ENCODE measurements at places on chromosomes 1 and 21. TPM values are rescaled to one million over a fixed set of nuclear protein-coding genes. Genes with fewer than 3 reads are reported as not detected.

The TNFAIP8L2 gene
- total RNA-seq, result not detected

The CR1 gene
- total RNA-seq, result not detected

- no peak for DNase-seq
Observed at GRCh38 chr1:156229809-156230472, 12.0 kb upstream of the BGLAP start.

GRCh38 chr1:159989581-159989980 is 35.5 kb upstream of the SLAMF9 start:
- no peak for DNase-seq

DNA sequence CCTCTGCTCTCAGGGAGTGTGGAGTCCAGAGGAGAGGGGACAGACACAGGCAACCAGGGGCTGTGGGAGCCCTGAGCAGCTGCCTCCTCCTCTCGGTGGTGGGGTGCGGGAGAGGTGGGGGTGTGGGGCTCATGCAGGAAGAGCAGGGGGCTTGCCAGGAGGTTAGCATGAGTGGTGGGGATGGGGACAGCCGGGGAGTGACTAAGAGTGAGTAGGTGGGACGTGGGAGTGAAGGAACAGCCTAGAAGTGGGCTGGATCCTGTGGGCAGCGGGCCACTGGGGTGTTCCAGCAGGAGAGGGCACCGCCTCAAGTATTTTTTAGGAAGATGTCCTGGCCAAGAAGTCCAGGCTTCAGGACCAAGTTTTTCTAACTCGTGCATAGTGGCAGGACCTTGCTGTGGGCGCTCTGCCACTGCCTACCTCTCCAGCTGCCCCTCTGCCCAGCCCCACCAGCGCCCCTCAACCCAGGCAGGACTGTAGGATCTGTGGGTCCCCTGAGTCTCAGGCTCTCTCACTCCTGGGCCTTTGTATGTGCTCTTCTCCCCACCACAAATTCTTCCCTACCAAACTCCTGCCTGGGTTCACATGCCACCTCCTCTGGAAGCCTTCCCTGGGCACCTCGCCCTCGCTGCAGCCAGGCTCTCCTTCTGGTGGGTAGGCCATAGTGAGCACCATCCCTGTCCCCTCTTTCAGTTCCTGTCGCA is 18.8 kb upstream of the LHX4 start:
- no peak for DNase-seq

The SMCP gene
- total RNA-seq, result not detected

DNA sequence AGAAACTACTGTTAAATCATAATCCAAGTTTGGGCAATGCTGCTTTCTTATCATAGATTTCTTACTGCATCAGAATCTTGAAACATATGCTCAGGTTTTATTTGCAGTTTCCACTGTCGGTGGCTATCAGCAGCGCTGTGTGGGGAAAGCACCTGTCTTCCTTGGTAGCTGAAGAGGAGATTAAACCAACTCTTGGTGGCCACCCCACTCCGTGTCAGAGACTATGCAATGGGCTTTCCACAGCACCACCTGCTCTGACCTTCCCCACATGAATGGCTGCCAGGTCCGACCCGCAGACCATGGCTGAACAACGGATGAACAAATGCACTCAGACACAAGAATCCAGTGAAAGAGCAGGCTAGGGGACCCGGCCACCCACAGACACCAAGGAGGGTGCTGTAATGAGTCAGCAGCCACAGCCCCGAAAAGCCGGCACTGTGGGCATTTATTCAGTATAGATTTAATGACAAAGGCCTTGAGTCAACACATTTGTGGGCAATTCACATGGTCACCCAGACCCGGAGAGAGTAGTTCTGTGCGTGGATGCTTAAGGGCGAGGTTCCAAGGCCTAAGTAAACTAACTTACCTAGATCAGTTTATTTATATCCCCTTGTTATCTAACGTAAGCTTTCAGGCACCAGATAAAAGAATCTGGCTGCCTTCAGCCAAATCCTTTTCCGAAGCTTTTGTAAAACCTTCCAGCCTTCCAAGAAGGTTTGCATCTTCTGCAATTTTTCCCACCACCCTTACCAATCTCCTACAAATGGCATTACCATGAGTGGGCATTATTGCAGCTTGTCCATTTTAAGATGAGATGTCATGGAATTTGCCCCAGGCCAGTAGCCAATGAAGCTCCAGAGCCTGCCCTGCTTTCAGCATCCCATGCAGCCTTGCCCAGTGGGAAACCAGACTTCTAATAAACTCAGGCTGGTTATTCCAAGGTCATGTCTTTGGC is 82.7 kb downstream of the HLCS start:
- no peak for DNase-seq

The CCDC17 gene
- 1.2 TPM for total RNA-seq

- DNase-seq, result no peak
Observed at GRCh38 chr1:18343581-18343980, 137.1 kb upstream of the KLHDC7A start.

The SPATA1 gene
- not detected for total RNA-seq

DNA sequence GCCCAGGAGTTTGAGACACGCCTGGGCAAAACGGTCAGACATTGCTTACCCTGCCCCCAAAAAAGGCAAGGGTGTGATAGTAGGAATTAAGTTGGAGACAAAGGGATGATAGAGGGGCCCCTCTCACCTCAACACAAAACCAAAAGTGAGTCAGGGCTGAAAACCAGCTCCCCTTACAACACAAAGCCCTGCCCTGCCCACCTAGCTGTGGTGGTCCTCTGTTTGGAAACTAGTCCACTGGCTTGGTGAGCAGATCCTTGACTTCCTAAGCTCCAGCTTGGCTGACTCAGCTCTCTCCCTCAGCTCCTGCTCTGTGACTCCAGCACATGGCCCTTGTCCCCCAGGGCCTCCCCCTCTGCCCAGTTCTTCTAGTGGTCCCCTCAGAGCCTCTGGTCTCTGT is 603.8 kb downstream of the PTPRC start:
- DNase-seq, result no peak

The MROH9 gene
- total RNA-seq, result not detected

The CDK11B gene
- total RNA-seq, result 11.3 TPM

DNA sequence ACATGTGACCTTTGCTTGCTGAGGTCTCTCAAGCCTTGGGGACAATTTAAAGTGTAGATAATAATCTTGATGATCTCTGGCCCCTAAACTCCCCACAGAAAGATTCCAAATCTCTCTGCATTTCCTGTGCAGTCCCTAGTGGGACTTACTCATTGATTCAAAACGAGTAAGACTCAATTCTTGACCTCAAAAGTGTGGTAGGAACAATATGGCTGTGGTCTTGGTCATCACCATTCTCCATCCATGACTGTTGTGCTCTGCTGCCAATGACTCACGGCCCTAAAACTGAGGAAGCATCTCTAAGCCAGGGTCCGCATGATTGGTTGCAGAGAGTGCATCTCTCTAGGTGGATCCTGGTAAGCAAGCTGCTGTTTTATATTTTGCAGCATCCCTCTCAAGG is 268.0 kb downstream of the PTGER3 start:
- no peak for DNase-seq

The FCRL4 gene
- total RNA-seq, result not detected

The PROX1 gene
- total RNA-seq, result 0.12 TPM

- DNase-seq, result no peak
Observed at GRCh38 chr1:101841824-101842223, 154.9 kb downstream of the OLFM3 start.

The SLC9C2 gene
- not detected for total RNA-seq

The BCL2L15 gene
- total RNA-seq, result 0.17 TPM

DNA sequence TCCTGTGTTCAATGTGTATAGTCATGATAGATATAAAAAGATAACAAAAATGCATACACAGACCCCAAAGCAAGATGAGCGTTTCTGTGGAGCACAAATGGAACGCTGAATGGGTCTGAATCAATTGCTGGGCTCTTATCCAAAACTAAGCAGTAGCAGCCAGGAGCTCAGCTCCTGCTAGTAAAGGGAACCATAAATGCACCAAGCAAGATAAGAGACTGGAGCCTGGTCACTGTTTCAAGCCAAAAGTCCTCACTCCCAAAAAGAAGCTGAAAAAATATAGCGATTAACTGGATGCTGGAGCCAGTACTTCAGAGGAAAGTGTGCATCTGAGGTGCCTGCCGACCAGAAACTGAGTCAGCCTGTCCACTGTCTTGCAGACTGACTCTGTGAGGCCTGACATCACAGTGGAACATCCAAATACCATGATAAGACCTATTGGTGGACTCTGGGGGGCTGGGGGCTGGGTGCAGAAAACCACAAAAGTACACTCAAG is 68.9 kb downstream of the LRRC8C start:
- DNase-seq, result no peak

GRCh38 chr21:36839123-36839522 is 127.3 kb downstream of the HLCS start:
- no peak for DNase-seq

GRCh38 chr1:245465666-245466065 is 310.9 kb downstream of the KIF26B start:
- no peak for DNase-seq

DNA sequence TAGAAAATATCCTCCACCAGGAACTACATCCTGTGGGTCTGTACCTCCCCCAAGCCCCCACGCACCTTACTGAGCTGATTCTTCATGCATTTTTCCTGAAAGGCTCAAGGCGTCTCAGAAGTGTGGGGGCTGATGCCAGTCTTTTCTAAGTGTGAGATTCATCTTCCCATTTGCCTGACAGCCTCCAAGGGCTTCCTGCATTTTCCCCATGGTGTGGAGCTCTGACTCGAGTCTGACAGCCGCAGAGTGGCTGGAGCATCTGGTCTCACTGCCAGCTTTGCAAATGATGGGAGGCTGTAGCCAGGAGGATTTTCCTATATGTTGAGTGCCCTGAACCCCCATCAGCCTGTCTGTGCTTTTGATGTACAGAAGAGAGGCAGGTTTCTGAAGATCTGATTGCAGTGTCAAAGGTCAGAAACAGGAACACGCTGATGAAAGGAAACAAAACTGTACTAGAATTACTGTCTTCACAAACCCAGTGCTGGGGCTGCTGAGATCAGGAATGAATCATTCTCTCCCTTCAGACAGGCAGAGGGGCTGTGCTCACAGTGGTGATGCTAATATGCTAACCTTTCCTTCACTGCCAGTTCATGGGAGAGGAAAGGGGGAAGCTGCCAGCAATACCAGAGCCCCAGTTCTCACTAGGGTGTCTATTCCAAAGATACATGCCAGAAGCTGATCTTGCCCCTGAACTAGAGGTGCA is 201.5 kb upstream of the C1orf174 start:
- DNase-seq, result no peak

DNA sequence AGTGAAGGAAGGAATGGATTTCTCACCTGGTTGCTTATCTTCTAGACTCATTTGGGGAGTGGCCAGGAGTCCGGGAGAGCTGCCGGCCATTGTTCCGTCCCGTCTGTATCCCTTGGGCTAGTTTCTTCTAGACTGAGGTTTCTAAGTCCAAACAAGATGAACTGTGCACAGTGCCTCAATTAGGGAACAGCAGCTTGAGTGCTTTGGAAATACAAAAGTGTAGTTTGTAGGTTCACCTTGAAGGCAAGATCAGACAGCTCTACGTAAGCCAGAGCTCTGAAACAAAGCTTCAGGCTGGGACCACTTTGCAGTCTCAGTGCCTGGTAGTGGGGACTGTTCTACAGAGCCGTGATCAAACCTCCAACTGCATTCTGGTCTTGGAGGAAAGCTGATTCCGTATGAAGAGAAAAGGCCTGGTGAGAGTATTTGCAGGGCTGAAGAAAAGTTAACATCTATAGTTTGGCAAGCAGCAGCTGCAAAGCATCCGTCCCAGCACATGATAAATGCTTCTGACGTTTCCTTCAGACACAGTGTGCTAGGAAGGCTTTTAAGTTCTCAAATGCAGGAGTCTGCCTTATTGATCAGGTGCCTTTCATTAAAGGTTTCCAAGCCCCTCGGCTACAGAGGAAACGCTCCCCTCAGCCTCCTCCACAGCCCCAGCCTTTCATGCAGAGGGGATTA is 432.8 kb downstream of the KIF26B start:
- no peak for DNase-seq

DNA sequence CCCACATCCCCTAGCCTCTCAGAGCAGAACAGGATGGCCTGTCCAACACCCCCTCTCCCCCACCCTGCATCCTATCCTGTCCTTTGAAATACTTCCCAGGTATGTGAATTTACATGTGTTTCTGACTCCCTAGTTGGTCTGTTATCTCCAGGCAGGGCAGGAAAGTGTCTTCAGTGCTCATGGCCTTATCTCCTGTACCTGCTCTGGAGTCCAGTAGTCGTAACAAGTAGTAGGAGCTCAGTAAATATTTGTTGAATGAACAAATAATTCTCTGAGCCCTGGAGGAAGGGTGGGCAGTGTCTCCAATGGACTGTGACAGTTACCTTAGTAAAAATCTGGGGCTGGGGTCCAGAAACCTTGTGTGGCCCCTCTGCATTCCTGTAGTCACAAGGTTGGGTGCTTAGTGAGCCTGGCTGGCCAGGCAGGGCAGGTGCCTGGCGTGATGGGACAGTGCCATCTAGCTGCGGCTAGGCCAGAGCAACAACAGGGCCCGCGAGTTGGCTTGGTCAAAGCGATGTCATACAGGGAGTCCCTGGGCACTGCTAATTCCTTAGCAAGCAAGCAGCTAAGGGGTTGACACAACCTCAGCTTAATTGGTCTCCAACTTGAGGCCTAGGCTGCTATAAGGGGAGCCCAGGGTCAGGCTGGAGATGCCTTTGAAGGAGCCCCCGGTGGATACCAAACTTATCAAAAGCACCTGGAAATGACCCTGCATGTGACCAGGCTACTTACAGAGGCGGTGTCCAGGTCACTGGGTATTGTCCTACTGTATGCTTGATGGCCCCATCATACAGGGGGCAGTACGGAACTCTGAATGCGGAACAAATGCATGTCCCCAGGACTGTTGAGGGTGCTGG is 89.0 kb upstream of the PPM1J start:
- peak; percentile 59 for DNase-seq

- DNase-seq, result no peak
Observed at GRCh38 chr1:194802572-194802971, 1616.2 kb upstream of the B3GALT2 start.

The CACNA1S gene
- not detected for total RNA-seq

DNA sequence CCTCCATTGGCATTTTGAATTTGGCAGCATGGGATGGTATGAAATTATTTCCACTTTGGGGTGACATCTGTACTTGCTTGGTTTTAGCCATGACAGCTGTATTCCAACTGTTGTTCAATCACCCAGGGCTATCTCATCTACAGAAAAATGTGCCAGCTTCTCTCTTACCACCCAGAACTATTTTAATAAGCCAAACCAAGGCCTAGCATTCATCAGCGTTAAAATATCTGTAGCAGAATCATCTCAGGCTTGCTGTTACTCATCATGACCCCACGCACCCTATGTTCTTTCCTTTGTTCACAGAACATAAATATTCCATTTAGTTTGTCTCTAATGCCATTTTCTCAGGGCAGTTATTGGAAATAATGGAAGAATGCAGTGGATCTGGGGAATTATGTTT is 49.8 kb downstream of the GIPC2 start:
- no peak for DNase-seq

DNA sequence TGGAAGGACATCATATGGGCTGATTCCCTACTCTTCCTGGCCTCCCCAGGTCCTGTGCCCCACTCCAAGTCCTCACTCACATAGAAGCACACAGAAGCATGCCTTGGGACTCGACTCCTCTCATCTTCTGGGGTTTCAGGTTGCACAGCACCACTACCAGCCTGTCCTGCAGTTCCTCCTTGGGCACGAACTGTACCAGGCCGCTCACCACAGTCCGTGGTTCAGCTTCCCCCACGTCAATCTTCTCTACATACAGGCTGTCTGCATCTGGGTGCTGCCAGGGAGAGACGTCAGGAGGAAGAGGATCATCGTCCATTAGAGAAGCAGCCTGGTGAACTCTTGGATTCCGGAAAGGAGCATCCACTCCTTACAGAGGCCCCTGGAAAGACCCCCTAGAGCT is 37.2 kb downstream of the YARS1 start:
- no peak for DNase-seq
